ENCODE measurements at places on chromosomes 11 and 22.

DNA sequence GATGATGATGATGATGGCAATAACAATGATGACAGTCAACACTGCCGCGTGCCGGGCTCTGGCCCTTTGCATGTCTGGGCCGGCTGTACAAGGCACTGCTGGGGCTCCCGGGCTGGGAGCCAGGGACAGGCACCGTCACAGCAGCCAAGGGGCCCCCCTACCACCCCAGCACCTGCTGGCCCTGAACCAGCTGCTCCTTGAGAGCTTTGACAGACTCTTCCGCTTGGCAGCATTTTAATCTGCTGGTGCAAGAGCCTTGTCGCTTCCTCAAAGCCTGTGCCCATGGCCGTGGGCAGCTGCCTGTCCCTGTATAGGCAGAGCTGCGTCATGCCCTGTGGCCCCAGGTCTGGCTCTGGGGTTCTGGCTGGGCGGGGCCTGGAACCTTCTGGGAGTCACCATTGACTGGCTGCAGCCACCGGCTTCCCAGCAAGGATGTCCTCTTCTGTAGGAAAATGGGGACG lies 12.9 kb upstream of the MUC6 start:
- no peak for DNase-seq

GRCh38 chr11:102534261-102534872 lies 3.8 kb upstream of the MMP7 start:
- DNase-seq, result no peak

DNA sequence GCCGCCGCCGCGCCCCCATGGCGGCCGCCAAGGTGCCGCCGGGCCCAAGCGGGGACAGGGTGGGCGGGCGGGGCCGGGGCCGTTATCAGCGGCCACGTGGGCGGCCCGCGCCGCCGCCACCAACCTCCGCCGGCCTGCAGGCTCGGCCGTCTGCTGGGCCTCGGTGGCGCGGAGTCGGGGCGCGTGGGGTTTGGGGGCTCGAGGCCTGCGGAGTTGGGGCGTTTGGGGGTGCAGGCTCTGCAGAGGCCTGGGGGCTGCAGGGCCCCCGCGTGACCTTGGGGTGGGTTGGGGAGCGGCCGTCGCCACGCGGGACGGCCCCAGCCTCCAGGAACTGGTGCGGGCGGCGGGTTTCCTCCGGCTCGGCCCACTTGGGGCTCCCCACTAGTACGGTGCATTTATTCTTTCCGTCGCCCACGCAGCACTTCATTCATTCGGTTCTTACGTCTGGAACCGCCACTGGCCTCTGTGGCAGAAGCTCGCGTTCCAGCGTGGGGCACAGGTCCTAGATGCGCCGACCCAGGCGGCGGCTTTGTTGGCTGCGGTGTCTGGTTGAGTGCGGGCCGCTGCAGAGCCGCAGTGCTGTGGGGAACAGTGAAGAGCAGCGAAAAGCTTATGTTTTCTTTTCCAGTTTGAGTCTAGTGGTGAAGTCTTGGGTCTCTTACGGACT lies 740 bp upstream of the TRMT2A start:
- DNase-seq, result peak; percentile 58

DNA sequence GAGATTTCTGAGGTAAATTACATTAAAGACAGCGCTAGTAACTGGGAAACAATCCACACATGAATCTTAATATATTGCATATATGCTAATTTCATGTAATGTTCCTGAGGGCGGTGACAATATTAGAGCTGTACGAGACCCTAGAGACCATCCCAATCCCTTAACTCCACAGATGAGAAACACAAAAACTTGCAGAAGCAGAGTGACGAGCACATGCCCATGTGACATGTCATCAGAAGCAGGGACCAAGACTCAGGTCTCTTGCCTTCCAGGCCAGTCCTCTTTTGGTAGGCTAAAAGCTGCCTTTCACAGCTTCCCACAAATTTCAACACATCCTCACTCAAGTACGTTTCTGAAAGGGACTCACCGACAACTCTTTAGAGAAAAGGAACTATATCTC lies 11.8 kb downstream of the MAPK1 start:
- DNase-seq, result no peak

DNA sequence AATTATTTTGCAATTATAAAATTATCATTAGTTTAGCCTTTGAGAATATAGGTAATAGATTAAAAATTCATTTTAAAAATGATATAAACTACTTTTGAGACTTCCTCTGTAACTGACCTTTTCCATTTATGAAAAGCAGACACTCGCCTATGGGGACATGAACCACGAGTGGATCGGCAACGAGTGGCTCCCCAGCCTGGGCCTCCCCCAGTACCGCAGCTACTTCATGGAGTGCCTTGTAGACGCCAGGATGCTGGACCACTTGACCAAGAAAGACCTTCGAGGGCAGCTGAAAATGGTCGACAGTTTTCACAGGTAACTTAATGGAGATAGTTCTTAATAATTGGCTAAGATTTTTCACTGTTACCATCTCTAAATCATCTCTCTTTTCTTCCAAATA lies 26.3 kb upstream of the CTTN start:
- no peak for DNase-seq

DNA sequence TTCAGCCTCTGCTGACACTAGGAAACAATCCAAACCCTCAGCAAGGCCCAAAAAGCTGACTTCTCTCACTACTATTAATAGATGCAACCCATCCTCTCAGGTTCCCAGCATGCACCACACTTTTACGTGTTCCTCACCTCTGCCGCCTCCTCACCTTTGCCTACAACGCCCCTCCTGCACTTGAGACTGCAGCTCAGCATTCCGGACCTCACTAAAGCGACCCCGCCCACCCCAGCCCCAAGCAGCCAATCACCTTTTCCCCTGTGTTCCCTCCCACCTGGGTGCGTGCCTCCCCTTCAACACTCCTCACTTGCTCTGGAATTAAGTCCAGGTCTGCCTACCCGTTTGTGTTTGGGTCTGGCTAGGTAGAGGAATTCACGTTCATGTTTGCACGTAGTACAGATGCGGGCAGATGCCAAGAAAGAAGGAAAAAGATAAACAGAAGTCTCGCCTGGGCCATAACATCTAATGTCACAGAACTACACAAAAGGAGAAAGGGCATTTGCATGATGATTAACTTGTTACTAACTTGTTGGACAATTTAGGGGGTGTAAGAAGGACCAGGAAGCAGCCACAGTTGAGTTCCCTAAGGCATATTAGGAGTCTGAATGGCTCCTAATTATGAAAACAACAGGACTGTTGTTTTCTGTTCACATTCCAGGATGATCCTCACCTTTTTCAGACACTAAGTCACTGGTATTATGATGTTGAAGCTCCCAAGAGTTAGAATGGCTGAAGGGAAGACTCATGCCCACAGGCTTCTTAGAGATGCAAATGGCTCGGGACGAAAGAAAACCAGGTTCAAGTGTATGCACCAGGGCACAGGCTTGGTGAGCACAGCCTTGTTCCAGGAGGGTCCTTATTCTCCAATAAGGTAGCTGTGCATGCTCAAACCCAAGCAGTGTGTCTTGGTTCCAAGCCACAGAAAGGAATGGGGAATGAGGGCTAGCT lies 102.2 kb downstream of the MICAL3 start:
- no peak for DNase-seq

DNA sequence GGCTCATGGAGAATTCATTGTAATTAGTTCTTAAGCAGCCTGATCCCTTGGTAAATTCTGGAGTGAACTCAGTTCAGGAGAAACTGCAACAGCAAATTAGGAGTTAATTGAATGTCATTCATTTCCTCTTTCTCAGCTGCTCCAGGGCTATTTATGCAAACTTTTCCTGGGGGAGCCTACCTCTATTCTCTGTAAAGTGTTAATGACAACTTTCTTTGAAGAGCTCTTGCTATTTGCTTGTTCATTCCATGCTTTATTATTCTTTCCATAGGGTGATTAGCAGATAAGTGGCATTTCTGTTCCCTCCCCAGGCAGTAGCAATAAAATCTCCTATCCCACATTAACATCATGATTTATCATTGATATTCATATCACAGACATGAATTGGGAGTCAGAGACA lies 267.6 kb upstream of the DDI1 start:
- DNase-seq, result no peak

GRCh38 chr11:91786097-91786496 lies 438.5 kb upstream of the FAT3 start:
- DNase-seq, result no peak

- no peak for DNase-seq
Observed at GRCh38 chr22:48394787-48395186, 1432.9 kb downstream of the BRD1 start.

DNA sequence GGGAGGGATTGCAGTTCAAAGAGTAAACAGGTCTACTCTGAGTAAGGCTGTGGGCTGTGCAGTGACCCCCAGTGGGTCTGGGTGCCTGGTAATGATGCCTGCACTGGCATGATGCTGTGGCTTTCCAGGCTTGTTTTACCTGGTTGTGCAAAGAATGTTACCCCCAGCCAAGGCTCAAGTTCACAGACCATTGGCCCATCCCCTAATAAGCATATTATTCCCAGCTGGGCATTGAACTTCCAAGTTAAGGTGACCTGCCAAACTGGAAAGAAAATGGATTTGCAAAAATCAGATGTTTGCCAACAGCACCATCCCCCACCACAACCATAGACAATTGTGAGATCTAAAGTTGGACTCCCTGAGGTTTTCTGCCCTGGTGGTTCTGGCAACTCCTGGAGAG lies 7.9 kb upstream of the EHF start:
- DNase-seq, result no peak

GRCh38 chr11:1241706-1242105 lies 18.8 kb downstream of the MUC5B start:
- DNase-seq, result no peak

DNA sequence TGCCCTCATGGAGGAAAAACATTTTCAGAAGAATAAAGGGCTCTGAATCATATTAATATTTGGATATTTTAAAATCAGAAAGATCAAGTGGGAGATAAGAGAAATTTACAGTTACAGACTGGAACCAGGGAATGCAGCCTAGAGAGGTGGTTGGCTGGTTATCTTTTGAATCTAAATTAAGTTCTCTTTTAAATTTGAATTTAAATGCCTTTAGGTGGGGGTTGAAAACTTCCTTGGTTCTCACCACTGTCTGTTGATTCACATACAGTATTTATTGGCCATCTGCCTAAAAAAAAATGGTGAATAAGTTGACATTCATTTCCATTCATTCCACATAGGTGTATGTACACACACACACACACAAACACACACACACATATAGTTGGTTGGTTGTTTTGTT lies 35.7 kb upstream of the PTPRJ start:
- DNase-seq, result no peak

DNA sequence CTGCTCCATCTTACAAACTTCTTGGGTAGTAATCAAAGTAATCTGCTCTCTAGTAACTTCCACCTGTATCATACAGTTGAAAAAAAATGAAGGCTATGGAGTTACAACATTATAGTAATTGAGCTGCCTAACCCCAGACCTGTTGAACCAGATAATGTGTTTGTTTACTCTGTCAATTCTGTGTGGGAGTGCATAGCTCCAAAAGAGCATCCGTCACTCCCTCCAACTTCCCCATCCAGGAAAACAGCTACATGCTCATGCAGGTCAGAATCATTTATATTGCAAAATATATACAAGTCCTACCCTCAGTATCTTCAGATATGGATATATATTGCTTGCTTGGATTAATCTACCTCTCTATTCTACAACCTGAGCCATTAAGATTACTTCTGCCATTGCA lies 244.0 kb upstream of the ANO5 start:
- DNase-seq, result no peak

- no peak for DNase-seq
Observed at GRCh38 chr11:76296731-76297542, 84.0 kb downstream of the THAP12 start.

- DNase-seq, result no peak
Observed at GRCh38 chr11:66934950-66935779, 23.0 kb downstream of the PC start.

DNA sequence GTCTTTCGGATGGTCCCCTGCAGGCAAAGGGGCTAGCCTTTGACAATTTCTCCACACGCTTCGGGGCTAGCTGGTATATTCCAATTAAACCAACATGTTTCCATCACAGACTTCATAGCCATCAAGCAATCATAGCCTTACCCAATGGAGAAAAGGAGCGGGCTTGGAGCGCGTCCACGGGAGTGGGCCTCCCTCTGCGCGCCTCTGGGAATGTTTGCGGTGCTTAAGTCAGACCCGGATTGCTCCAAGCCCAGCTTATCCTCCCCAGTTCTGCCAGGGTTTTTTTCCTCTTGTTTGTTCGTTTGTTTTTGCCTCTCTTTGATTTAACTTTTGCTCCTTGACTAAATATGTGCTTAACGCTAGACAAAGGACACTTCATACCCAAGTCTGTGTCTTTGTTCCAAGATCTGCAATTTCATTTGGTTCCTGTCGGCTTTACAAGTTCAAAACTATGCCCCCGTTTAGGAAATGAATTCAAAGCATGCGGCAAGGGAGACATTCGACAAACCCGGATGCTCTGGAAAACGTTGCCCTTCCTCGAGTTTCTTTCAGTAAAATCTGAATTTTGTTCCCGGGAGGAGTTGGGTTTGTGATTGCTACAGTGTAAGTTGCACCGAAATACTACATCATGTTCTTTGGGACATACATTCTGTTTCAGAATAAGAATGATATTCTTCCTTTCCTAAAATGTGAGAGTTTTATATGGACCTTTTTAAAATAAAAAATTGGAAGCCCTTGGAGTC lies 1.0 kb upstream of the GLB1L2 start:
- no peak for DNase-seq

All from activated T-helper 9 cell treated with anti-CD3 and anti-CD28 coated beads, Interleukin-2, amount 50 U/mL, for 16 hours (primary cell).